Metanephros (tissue), 2 donors: ENCODE measurements at places on chromosomes 7 and 10. TPM values are rescaled to one million over a fixed set of nuclear protein-coding genes. Genes with fewer than 3 reads are reported as not detected.

PLXNA4 gene
- 13.7 TPM for total RNA-seq

NCF1 gene
- 6.5 TPM for total RNA-seq

MKI67 gene
- 17.6 TPM for total RNA-seq

PTF1A gene
- total RNA-seq = not detected

SNCG gene
- total RNA-seq = 20.1 TPM

CALHM3 gene
- total RNA-seq = not detected

OR2A42 gene
- total RNA-seq = 0.06 TPM

PLEKHS1 gene
- total RNA-seq = 0.18 TPM

ZNF679 gene
- total RNA-seq = not detected

CXCL12 gene
- total RNA-seq = 198 TPM

STX1A gene
- total RNA-seq = 12.7 TPM
